ENCODE measurements at places on chromosomes 7 and 10.

DNA sequence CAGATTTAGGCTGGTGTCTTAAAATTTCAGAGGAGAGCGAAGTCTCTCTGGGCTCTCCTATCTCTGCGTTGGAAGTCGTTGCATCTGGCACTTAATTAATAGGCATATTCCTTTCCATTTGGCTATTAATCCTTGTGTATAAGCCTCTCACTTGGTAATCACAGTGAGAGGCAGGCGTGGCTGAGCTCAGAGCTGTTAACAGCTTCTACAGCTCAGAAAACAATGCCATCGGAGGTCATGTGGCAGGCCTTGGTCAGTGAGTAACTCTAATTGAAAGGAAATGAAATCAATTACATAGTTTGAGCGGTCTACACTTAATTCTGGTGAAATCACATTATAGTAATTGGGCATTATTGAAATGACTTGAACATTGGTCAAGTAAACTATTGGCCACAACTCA lies 135.1 kb downstream of the DPY19L1 start:
- DNase-seq = no peak

GRCh38 chr7:111527545-111527944 lies 34.7 kb downstream of the IMMP2L start:
- no peak for DNase-seq

DNA sequence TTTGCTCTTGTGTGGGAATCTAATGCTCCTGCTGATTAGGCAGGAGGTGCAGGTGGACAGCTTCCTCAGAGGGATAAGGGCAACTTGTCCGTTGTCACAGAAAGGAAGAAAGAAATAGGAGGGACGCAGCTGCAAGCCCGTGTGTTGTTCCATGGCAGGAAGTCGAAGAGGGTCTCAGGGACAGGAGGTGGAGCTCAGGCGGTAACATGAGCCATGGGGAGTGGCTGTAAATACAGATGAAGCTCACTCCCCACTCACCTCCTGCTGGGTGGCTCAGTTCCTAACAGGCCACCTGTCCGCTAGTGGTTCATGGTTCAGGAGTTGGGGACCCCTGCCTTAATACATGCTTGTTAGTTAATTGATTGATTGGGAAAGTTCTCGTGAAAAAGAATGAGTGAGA lies 101.7 kb upstream of the SFMBT2 start:
- no peak for DNase-seq

GRCh38 chr10:104273286-104273685 lies 4.3 kb downstream of the GSTO2 start:
- DNase-seq = no peak

- no peak for DNase-seq
Observed at GRCh38 chr10:71656220-71656619, 63.4 kb downstream of the C10orf105 start.

- DNase-seq = no peak
Observed at GRCh38 chr10:104333032-104333727, 5.1 kb downstream of the ITPRIP start.

Measured in LoVo (cell line).